ENCODE measurements at places on chromosomes 5 and 9.

GRCh38 chr9:129393064-129393463, 215.0 kb upstream of the IER5L start:
- no peak for DNase-seq

- peak; percentile 9 for DNase-seq
These were observed 184.4 kb upstream of the IER5L start for GRCh38 chr9:129362287-129363000.

DNA sequence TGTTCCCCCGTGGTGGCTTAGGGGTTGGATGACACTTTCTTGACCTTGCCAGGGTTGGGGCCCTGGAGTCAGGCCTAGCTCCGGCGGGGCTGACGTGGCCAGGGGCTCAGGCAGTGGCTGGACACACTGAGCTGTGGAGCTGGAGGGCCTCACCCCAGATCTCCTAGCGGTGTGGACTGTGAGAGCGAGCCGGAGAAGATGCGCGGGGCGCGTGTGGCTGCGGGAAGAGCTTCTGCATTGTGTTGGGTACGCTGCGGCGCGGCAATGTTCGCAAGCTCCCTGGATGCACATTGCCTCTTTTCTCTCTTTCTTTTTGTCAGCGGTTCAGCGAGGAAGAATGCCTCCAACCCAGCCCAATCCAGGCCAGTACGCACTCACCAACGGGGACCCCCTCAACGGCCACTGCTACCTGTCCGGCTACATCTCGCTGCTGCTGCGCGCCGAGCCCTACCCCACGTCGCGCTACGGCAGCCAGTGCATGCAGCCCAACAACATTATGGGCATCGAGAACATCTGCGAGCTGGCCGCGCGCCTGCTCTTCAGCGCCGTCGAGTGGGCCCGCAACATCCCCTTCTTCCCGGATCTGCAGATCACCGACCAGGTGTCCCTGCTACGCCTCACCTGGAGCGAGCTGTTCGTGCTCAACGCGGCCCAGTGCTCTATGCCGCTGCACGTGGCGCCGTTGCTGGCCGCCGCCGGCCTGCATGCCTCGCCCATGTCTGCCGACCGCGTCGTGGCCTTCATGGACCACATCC, 4.8 kb downstream of the NR2F1 start:
- no peak for DNase-seq

DNA sequence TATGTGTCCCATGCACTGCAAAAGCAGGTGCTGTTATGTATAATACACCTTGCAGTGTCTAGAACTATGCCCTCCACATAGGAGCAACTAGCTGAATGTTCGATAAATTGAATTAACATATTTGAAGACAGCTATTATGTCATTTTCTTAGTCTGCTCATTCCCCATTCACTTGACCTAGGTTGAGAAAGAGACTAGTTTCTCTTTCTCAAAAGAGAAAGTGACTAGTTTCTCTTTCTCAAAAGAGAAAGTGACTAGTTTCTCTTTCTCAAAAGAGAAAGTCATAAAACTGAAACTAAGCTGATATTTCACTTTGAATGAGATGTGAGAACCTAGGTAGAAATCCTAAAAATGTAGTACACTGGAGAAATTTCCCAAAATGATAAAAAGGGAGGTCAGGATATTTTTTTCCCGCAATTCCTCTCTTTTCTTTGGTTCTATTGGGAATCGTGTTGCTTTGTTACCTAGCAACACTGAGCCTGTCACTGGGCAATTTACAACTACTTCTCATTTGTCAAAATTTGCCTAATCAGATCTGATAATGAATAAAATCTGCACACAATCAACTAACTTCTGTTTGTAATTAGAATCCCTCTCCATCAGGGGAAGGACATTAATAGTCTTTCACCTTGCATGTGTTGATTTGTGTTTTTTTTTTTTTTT, 132.0 kb upstream of the GRIA1 start:
- no peak for DNase-seq

DNA sequence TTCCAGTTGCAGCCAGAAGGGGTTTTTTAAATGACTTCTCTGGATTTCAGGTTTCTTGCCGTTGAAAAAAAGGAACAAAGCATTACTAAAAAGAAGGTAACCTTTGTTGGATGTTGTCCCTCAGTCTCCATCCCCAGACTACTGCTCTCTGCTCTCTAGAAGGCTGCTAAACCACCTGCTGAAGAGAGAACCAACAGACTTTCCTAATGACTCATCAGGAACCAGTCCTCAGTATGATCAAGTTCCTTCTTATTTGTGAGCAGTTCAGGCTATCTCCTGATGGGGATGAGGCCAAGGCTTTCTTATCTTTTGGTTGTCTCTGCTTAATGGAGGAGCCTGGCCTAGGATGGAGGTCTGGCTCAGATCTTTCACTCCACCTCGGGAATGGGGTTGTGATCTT, 4.1 kb downstream of the KIF4B start:
- no peak for DNase-seq

DNA sequence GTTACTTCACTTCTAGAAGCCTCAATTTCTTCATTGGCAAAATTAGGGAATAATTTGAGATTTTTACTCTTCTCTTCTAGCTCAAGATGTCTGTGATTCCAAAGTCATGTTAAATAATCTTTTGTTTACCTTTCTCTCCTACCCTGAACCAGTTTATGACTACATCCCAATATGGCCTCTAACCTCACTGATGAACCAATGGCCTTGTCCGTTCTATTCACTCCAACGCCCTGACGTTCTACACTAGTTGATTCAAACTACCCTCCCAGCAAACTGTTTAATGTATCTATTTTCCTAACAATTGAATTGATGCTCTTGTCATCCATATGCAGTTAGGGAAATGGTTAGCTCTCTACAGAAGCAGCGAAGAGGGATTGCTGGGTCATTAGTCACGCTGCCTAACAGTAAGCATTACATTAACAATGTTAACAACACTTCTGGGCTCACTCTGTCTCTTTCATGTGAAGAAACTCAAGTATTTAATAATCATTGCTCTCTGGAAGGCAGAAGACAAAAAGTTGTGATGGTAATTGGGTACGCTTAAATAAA, 38.0 kb downstream of the RAPGEF1 start:
- DNase-seq: no peak

- DNase-seq: no peak
These were observed 51.4 kb upstream of the DAB2IP start for GRCh38 chr9:121599872-121600585.

DNA sequence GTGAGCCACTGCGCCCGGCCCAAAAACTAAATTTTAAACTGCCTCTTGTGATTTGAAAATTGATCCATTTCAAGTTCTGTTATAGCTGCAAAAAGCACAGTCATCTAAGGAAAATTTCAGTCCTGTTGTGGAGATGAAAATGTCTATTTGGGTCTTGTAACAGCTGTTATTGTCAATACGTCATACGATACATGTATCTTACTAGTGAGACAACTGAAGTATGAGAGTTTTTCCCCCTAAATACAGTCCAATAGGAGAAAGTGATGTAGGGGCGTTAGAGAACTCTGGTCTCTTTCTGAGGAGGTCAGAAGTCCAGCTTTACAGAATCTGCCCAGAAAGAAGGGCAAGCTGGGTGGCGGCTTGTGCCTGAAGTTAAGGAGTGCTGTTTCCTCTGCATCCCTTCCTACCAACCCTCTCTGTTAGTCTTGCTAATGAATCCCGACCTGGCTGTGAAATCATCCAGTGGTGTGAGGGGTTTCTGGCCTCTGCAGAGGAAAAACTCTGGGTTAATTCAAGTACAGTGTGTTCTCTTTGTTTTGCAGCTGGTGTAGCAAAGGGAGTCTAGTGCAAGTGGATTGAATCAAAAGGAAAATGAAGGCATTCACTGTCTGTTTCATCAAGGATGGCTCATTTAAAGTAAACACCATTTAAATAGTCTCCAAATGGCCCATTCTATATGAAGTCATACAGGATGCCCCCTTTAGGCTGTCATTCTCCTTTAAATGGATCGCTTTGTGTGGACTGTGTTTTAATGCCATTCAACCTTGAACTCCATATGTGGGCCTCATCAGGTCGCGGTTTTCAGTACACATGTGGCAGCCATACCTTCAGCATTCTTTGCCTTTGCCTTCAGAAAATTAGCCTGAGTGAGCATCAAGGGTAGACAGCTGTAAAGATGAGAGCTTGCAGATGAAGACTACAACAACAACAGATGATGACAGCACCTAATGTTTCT, 59.0 kb downstream of the AOPEP start:
- no peak for DNase-seq

- no peak for DNase-seq
These were observed 34.1 kb upstream of the NANS start for GRCh38 chr9:98022447-98022846.

GRCh38 chr5:42990892-42991291, 49.2 kb downstream of the ANXA2R start:
- no peak for DNase-seq

GRCh38 chr5:175115831-175116230, 328.2 kb downstream of the DRD1 start:
- DNase-seq: no peak

- no peak for DNase-seq
These were observed 2.5 kb upstream of the EIF4EBP3 start for GRCh38 chr5:140544986-140545385.

DNA sequence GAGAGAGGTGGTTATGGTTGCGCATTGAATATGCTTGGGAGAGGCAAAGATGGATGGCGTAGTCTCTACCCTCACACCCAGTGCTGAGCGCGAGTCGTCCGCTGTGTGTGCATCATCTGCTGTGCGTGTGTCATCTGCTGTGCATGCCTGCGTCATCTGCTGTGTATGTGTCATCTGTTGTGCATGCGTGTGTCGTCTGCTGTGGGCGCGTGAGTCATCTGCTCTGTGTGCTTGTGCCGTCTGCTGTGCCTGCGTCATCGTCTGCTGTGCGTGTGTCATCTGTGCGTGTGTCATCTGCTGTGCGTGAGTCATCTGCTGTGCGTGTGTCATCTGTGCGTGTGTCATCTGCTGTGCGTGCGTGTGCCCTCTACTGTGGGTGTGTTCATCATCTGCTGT, 68.0 kb upstream of the IRX4 start:
- DNase-seq: no peak

GRCh38 chr5:125278711-125279110, 532.3 kb upstream of the ZNF608 start:
- no peak for DNase-seq

- DNase-seq: no peak
These were observed 10.1 kb downstream of the EDIL3 start for GRCh38 chr5:84374568-84374967.

- DNase-seq: no peak
These were observed 438.0 kb upstream of the WWC1 start for GRCh38 chr5:167853421-167853820.

- no peak for DNase-seq
These were observed 52.9 kb downstream of the RASGEF1C start for GRCh38 chr5:180156141-180156540.

DNA sequence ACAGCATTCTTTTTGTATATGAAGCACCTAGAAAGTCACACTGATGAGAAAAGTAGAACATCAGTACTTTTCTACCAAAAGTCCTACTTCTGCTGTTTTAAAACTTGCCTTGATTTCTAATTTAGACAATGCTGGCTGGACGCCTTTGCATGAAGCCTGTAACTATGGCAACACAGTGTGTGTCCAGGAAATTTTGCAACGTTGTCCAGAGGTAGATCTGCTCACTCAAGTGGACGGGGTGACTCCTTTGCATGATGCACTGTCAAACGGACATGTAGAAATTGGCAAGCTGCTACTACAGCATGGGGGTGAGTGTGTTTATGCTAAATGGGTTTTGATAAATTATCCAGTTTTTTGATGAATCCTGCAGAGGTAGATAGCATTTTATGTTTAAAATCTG, 73.5 kb downstream of the SLF1 start:
- peak; percentile 46 for DNase-seq

DNA sequence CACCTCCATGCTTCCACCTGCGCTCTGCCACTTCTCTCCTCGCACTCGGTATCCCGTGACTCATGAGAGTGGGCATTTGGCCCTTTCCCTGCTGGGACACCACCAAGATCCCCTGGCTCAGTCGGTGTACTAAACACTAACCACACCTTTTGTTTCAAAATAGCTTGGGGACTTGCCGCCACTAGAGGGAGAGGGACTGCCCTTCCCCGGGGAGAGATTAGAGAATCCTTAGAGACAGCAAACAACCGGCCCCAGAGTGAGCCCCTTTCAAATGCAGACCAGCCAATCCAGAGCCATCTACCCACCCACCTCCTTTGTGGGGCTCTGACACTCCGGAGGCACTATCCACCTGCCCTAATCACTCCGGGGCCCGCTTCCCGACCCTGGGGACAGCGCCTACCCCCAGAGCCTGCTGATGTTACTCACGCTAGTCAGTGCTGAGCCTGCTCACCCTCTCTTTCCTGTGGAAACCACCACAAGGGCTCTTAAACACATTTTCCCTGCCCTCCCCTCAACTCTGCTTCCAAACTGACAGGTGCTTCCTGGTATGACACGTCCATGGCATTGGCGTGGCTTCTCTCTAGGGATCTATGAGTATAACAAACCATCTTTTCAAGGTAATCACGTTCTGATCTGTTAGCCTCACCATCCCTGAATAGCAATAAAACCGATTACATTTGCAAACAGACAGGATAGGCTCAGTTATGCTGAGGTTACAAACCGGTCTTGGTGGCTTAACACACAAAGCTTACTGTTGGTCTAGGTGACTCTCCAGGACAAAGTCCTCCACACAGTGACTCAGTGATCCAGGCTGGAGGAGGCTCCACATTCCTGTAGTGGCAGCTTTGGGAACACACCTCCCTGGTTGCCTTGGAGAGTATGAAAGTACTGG, 180.1 kb upstream of the MVB12B start:
- peak; percentile 80 for DNase-seq

GRCh38 chr5:54289769-54290168, 20.6 kb downstream of the ARL15 start:
- DNase-seq: no peak

- no peak for DNase-seq
These were observed 2.1 kb upstream of the SCAI start for GRCh38 chr9:125145425-125145824.

- DNase-seq: no peak
These were observed 47.1 kb downstream of the CAST start for GRCh38 chr5:96709152-96709821.

- DNase-seq: no peak
These were observed 205.6 kb downstream of the ZNF462 start for GRCh38 chr9:107068581-107068980.

GRCh38 chr5:150650021-150651006, 9.9 kb downstream of the SYNPO start:
- no peak for DNase-seq

DNA sequence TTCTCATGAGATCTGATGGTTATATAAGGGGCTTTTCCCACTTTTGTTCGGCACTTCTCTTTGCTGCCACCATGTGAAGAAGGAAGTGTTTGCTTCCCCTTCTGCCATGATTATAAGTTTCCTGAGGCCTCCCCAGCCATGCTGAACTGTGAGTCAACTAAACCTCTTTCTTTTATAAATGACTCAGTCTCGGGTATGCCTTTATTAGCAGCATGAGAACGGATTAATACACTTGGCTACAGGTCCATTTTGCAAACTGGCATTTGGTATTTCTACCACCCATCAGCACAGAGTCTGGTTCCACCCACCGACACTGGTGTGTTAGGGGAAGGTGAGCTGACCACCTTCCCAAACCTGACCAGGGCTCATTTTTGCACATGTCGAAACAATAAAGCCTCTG, 47.9 kb upstream of the RARS1 start:
- no peak for DNase-seq

GRCh38 chr9:120259100-120259499, 320.9 kb downstream of the CDK5RAP2 start:
- DNase-seq: no peak

Data from SHP77 treated with DMSO at 0.1 percent for 48 hours (cell line).